ENCODE measurements at places on chromosomes 5 and 9.
A peak's percentile ranks its signal among the peaks of the same experiment; 100 is the strongest.

GRCh38 chr5:16539169-16539666 lies 73.6 kb upstream of the ZNF622 start:
- H3K27me3 ChIP-seq: no peaks in the 10 kb centered on the region
- peak; percentile 62 for DNase-seq
- H3K4me1 ChIP-seq: no peaks in the 10 kb centered on the region
- H3K27ac ChIP-seq: peak overlapping the region; percentile 80
- no peaks in the 10 kb centered on the region for H3K36me3 ChIP-seq

- H3K27ac ChIP-seq: no peak overlapping the region
- no peak for DNase-seq
- H3K27me3 ChIP-seq: no peaks in the 10 kb centered on the region
- no peaks in the 10 kb centered on the region for H3K4me1 ChIP-seq
- H3K36me3 ChIP-seq: no peaks in the 10 kb centered on the region
- H3K4me3 ChIP-seq: no peak overlapping the region
Observed at GRCh38 chr9:97396256-97396655, 15.6 kb upstream of the TDRD7 start.

GRCh38 chr9:89905606-89906338 lies 301.0 kb downstream of the GADD45G start:
- peaks cover 7% of the 10 kb centered on the region for H3K4me1 ChIP-seq
- DNase-seq: no peak
- H3K36me3 ChIP-seq: no peaks in the 10 kb centered on the region
- H3K4me3 ChIP-seq: no peak overlapping the region
- no peak overlapping the region for H3K27ac ChIP-seq
- H3K27me3 ChIP-seq: no peaks in the 10 kb centered on the region

DNA sequence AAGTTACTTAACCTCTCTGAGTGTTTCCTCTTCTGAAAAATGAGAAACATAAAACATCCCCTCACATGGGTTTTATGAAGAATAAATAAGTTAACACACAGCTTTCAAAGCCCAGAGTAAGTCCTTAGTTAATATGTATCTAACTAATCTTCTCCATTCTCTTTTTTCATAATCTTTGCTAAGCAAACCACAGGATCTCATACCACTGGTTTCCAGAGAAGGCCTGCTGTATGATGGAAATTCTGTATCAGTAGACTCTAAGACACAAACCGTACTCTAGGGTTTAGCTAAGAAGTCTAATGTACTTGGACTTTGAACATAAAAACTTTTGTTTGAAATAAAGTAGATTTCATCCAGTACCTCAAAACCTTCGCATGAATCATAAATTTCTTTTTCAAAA lies 307.9 kb downstream of the SPOCK1 start:
- H3K4me3 ChIP-seq: no peak overlapping the region
- no peaks in the 10 kb centered on the region for H3K4me1 ChIP-seq
- DNase-seq: no peak
- H3K27ac ChIP-seq: no peak overlapping the region
